ENCODE measurements at places on chromosomes 2 and 18.

GRCh38 chr2:222024932-222025880, 273.6 kb downstream of the PAX3 start:
- DNase-seq = no peak

- no peak for DNase-seq
Observed at GRCh38 chr18:13608791-13609532, 117.4 kb downstream of the FAM210A start.

- no peak for DNase-seq
Observed at GRCh38 chr2:189407281-189408209, 33.7 kb upstream of the WDR75 start.

- no peak for DNase-seq
Observed at GRCh38 chr18:74092922-74093321, 54.7 kb downstream of the FBXO15 start.

- no peak for DNase-seq
Observed at GRCh38 chr2:79131687-79132086, 11.4 kb downstream of the REG1A start.

DNA sequence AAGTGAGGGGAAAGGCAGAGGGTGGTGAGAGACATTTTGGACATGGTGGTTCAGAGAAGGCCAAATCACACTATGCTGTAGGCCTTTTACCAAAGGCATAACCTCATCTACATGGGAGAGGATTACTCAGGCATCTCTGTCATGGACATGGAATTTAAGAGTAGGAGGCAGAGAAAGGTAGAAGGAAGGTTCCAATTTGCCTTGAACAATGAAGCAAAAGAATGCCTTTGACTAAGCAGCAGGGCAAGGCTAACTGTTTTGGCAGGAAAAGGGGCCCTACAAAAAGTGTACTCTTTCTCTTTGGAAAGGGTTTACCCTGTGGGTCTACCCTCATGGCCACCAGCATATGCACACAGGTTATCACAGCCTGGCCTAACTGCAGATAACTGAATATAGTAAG, 45.6 kb upstream of the RNU4ATAC start:
- no peak for DNase-seq

GRCh38 chr2:238296638-238297457, 8.4 kb upstream of the PER2 start:
- no peak for DNase-seq

DNA sequence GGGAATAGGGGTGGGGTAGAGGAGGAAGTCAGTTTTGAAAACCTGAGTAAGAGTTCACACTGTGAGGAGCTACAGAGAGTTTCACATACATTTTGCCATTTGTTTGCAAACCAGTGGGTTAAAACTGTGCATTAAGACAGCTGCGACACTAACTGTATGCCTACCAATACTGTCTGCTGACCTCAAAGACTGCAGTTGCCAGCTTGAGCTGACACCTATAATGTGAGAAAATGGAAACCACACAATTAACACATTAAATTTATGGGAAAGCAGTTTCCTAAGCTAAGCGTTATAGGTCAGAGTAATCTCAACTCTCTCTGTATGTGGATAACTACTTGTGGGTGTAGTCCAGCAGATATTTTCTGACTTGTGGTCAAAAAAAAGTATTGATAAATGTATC, 756.6 kb upstream of the GCFC2 start:
- no peak for DNase-seq

GRCh38 chr2:32284321-32284720, 6.6 kb downstream of the YIPF4 start:
- no peak for DNase-seq

- no peak for DNase-seq
Observed at GRCh38 chr18:42850174-42851083, 265.1 kb downstream of the RIT2 start.

- no peak for DNase-seq
Observed at GRCh38 chr2:118932949-118933348, 9.0 kb upstream of the MARCO start.

DNA sequence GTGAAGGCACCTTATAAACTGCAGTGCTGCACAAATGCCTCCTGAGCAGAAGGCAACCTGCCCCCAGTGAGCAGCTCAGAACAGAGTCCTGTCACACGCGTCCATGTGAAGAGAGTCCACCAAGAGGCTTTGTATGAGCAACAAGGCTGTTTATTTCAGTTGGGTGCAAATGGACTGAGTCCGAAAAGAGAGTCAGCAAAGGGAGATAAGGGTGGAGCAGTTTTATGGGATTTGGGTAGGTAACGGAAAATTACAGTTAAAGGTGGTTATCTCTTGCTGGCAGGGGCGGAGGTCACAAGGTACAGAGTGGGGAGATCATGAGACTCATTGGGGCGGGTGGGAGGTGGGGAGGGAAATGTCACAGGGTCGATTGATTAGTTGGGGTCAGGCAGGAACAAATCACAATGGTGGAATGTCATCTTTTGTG, 53.4 kb upstream of the RALBP1 start:
- no peak for DNase-seq

GRCh38 chr18:68482815-68483214, 232.1 kb downstream of the TMX3 start:
- no peak for DNase-seq

- no peak for DNase-seq
Observed at GRCh38 chr2:198966269-198966668, 491.5 kb downstream of the SATB2 start.

GRCh38 chr2:213233438-213234330, 50.6 kb upstream of the SPAG16 start:
- no peak for DNase-seq

- no peak for DNase-seq
Observed at GRCh38 chr2:227782804-227783203, 30.8 kb upstream of the CCL20 start.

DNA sequence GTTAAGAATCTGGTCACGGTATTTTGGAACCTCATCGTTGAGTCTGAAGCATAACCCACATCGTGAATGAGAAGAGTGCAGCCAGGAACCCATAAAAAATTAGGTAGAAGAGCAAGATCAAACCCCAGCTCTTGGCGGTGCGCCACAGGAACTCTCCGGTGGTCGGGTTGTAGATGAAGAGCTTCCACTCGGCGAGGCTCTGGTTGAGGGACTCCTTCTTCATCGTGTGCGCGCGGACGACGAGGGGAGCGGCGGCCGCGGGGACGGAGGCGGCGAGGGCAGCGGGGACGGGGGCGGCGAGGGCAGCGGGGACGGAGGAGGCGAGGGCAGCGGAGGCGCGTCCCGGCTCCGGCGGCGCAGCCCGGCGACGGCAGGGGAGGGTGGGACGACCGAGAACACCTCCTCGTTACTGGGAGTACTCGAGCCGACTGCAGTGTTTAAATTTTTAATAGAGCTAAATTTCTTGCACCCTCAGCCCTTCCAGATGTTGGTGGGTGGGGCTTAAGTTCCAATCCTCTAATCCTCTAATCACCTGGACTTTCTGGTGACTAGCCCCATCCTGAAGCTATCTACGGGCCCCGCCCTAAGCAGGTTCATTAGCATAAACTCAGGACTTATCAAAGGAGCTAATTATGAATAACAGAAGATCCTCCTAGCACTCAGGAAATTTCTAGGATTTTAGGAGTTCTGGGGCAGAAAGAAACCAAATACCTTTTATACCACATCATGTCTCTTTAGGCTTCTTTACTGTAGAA, 20.4 kb upstream of the PAPOLG start:
- DNase-seq = no peak

DNA sequence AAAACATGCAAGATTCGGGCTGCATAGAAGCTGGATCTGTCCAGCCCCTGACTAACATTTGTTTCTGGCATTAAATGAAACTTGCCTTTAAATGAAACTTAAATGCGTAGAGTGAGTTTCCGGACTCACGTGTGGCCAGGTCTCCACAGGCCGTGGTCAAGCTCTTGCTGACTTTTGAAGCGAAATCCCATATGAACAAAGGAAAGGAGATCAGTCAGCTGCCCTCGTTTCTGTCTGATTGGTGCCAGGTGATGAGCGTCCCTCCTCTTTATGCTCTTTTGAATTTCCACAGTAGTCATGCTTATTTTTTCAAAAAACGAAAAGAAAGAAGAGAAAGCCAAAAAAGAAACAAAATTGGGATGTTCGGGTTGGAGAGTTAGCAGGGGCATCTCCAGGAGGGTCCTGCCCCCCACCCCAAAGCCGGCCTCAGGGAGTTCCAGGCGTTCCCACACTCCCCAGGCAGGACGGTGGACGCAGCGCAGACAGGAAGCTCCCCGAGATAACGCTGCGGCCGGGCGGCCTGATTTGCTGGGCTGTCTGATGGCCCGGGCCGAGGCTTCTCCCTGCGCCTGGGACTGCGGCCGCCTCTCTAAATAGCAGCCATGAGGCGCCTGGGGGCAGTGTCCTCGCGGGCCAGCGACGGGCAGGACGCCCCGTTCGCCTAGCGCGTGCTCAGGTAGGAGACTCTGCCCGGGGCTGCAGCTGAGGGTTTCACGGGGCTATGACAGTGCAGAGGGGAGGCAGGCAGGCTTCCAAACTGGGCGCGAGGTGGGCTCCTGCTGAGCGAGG, at the start of gene COLEC11:
Gene COLEC11 (plus strand): TSS at position 620 of the 789 bp plus-strand sequence. CDS start 9,229 bp downstream, outside the sequence.
- no peak for DNase-seq
